AG20443 (cell line): ENCODE measurements at places on chromosomes 4 and X.

DNA sequence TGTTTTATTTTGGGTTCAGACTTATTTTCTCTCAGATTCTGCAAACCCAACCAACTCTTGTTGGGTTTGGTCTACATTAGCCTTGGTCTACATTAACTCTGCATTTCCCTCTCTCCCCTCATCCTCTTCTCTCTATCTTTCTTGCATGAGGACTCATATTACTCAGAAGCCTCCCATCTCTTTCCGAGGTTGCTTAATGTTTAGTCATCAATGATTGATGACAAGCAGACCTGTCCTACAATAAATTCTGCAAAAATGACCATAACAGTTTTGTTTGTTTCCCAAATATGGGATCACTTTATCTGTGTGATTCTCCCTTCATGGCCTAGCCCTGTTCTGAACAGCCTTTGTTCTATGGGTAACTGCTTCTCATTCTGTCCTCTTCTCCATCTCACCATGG, 75.2 kb downstream of the GABRB1 start:
- no peak for DNase-seq

DNA sequence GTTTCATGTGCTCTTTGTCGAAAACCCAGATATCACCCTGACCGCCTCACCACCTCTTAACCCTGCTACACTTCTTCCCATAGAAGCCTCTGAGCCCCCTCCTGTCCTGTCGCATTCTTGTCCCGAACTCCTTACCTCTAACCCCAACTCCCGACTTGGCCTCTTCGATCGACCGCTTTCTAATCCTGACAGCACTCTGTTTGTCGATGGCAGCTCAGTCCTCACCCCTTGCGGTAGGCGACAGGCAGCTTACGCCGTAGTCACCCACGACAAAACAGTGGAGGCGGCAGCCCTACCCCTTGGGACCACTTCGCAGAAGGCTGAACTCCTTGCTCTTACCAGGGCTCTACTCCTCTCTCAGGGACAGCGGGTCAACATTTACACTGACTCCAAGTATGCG, 961.7 kb downstream of the RPA4 start:
- DNase-seq, result no peak

GRCh38 chr4:42148425-42148824, 4.0 kb downstream of the BEND4 start:
- no peak for DNase-seq

- DNase-seq, result no peak
Measured at GRCh38 chr4:72084587-72085011, 52.8 kb downstream of the NPFFR2 start.

GRCh38 chr4:7929118-7929951, 10.3 kb downstream of the AFAP1 start:
- peak; percentile 62 for DNase-seq

DNA sequence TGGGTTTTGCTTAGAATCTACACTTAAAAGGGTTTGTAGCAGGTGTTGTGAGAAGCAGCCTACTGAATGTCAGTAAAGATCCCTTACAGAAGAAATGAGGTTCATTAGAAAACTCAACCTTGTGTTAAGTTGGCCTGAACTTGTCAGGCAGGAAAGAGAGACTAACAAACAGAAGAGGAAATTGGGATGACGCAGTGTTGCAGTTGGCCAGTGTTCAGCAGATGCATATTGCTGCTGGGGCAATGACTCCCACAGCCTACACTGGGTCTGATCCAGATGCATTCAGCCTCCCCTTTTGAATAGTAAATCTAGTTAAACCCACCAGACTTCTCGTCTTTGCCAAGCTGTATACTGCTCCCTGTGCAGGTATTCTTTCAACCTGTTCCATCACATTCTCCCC, 409.4 kb downstream of the UBE2NL start:
- DNase-seq, result no peak

DNA sequence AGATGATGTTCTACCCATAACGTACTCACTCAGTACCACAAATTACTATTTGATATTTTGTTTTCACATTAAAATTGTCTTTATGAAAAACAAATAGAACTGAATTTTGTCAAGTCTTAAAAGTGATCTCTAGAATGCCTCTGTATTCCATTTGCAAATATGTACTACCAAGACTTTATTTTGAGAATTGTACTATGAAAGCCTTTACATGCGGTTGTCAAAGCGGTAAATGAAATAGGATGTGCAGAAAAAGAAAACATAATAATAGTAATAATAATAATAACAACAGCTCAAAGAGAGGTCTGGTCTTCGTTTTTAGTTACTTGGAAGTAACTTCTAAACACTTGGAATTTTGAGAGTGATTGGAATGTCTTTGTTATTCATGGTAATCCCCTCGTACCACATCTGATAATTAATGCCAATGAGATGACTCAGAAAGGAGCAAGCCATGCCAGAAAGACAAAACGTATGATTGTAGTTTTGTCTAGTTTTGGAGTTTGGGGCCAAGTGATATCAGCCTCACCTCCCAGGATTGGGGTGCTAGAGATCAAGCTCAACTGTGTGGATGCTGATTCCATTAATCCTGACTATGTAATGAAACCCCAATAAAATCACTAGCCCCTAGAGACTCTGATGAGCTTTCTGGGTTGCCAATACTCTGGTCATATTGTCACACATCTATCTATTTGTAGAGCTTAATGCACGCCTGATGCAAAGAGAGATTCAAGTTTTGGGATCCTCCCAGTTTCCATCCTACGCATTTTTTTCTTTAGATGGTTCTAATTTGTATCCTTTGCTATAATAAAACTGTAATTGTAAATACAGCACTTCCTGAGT, 20.2 kb upstream of the CTSO start:
- DNase-seq, result peak; percentile 14

DNA sequence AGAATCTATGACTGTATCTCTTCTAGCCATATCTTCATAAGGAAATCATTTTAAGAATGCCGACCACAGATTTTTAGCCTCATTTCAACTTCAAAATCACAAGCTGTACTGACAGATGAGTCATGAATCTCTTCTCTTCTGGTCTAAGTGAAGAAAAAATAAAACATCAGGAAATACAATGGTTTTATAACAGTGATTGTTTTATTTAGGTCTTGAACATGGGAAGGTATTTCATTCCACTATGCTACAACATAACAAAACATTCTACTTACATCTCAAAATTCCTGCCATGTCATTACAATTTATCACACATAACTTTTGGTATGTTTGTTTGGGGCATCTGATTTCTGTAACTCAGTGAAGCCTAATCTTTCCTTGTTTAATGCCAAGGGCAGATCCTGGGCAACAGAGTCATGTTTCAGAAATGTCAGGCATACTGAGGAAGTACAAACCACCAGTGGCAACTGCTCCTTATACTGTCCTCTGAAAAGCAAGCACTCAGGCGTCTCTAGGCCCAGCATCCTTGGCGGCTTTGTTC, 325.0 kb downstream of the PDHA2 start:
- peak; percentile 4 for DNase-seq

DNA sequence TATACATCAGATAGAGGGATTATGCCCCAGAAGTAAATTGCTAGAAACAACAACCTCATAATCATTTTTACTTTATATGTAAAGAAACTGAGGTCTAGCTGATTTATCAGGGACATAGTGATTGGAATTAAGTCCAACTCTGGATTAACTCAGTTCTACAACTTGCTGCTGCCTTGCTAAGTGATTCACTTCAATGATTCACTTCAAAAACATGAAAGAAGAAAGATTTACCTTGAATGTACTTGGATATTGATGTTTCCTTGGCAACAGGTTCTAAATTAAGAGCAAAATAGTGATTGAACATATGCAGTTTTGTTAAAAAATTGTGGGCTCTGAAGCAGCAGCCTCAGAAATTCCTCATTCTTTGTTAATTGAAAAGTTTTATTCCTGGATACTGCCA, 99.8 kb upstream of the H2AZ1 start:
- DNase-seq, result no peak
